ENCODE measurements at places on chromosomes 6 and 20.

DNA sequence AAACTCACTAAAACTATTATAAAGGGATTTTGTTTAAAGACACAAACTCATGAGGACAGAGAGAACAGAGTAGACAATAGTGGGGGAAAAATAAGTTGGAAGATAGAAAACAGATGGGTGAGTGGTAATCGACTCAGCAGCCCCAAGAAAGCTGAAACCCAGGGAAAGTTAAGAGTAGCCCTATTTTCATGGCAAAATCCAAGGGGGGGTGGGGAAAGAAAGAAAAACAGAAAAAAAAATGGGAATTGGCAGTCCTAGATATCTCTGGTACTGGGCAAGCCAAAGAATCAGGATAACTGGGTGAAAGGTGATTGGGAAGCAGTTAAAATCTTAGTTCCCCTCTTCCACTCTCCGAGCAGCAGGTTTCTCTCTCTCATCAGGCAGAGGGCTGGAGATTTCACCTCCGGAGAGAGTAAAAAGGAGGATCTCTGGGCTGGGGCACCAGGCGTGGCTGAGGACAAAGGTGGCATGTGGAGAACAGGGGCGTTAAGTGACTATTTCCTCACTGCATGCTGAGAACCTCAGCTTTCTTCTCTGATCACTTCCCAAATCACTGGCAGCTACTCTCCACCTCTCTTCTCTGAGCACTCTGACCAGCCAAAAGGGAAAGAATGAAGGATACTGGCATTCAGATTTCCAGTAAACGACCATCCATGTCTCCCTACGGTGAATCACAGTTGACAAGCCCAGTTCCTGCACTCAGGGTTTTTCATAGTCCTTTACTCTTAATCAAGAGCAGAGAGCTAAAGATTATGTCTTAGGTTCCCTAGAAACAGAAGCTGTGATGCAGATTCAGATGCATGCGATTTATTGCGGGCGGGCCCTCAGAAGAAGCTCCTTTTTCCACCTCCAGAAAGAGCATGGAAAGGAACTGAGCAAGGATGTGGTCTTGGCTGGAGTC is 7.3 kb upstream of the RNF24 start:
- no peak for DNase-seq

- DNase-seq: no peak
These were observed 427.4 kb upstream of the JAG1 start for GRCh38 chr20:11101243-11101642.

GRCh38 chr6:20830576-20830975 is 296.3 kb downstream of the CDKAL1 start:
- no peak for DNase-seq

DNA sequence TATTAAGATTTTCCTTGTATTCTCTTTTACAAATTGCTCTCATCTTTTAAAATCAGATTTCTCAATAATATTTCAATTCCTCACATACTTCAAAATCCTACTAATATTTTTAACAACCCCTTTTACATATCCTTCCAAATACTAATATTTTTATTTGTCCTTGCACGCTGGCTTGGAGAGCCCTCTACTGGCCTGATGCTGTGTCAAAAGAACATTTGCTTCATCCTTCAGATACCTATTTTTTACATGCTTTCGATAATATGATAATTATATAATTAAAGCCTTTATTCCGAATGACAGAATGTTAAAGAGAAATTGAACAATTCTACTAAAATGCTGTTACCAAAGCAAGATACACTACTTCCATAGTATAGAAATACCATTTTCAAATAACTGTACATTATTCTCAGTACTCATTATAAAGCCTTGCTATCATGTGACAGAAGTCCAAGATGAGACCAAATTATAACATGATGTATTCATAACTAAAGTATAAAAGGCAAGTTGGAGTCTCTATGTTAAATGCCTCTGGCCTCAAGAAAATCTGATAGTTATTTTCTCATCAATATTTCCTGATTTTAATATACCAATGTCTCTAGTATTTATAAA is 39.0 kb upstream of the PLN start:
- DNase-seq: no peak

DNA sequence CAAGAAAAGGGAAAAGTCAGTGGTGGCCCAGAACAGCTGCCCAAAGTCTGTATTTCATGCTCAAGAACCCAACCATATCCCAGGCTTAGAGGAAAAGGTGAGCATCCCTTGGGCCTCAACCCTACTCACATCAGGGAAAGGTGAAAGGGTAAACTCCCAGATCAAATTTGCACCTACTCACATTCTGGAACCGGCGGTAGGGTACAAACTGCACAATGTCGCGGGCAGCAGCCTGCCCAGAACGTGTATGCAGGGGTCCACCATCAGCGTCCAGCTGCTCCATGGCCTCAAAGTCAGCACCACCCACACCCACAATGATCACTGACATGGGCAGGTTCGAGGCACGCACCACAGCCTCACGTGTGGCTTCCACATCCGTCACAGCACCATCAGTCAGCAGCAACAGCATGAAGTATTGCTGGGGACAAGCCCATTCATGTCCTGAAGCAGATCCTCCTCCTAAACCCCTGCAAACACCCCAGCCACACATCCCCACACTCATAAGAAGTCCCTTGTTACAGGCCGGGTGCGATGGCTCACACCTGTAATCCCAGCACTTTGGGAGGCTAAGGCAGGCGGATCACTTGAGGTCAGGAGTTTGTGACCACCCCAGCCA is 10.9 kb downstream of the SPAG4 start:
- DNase-seq: no peak

DNA sequence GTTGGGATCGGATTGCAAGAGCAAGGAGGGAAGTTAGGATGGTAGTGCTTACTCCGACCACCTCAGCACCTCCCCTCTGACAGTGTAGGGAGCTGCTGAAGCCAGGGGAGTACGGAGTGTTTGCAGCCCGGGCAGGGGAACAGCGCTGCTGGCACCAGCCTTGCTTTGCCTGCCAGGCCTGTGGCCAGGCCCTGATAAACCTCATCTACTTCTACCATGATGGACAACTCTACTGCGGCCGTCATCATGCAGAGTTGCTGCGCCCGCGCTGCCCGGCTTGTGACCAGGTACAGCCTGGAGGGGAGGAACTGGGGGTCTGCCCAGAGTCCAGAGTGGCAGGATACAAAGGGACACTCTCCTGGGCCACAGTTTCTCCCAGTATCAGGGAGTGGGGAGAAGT is 2.2 kb upstream of the TOMM6 start:
- DNase-seq: peak; percentile 80

DNA sequence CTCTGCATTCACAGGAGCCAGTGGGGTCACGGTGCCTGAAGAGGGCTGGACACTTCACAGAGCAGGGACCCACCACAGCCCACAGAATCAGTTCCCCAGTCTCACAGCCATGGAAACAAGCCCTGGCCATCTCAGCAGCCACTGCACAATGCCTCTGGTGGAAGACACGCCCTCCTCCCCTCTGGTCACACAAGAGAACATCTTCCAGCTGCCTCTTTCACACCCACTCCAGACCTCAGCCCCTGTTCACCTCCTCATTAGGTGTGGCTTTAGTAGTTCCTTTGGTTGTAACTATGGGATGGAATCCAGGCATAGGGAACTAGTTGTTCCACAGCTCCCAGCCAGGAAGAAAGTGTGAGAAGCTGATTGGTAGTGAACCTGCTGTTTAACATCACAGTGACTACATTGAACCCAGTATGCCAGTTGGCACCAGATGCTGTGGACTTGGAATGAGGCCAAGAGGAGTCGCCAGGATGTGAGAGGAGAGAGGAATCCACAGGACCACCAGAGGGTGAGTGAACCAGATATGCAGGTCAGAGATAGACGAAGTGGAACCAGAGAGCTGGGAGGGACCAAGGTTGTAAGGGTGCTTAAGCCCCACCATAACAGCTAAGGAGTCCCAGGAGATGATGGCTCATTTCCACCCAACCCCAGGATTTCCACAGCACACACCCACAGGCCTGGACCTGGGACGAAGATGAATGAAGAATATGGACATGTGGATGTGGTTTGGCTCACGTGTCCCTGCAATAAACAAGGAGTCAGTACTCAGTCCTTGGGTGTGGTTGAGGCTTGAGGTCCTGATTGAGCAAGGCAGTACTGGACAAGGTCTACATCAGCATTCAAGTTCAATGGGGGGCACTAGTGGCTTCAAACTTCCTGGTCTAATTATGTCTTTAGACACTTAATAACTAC is 8.8 kb upstream of the BTN3A3 start:
- DNase-seq: no peak

DNA sequence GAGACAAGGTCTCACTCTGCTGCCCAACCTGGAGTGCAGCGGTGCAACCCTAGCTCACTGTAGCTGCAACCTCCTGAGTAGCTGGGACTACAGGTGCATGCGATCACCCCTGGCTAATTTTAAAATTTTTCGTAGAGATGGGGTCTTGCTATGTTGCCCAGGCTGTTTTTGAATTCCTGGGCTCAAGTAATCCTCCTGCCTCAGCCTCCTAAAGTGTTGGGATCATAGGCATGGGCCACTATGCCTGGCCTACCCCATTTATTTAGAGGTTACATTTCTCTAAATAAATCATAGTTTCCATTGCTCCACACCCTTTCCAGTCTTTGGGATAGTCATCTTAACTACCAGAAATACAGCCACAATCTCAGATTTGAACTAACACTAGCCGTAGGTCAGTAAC is 134.7 kb upstream of the CITED2 start:
- DNase-seq: no peak

DNA sequence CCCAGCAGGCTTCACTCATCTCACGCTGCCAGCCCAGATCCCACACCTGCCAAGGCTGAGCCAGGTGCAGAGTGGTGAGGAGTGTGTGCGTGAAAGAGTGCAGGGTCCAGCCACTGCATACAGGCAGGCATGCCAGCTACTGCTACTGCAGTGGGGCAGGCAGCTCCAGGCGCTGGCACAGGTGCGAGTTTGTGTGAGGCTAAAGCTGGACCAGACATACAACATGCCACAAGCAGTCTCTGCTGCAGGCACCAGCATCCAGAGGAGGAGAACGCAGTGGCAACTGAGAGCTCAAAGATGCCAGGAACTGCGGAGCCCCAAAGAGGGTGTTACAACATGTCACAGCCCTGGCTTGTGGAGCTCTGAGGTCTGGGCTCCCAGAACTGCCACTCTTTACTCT is 149.8 kb downstream of the EYS start:
- DNase-seq: no peak

DNA sequence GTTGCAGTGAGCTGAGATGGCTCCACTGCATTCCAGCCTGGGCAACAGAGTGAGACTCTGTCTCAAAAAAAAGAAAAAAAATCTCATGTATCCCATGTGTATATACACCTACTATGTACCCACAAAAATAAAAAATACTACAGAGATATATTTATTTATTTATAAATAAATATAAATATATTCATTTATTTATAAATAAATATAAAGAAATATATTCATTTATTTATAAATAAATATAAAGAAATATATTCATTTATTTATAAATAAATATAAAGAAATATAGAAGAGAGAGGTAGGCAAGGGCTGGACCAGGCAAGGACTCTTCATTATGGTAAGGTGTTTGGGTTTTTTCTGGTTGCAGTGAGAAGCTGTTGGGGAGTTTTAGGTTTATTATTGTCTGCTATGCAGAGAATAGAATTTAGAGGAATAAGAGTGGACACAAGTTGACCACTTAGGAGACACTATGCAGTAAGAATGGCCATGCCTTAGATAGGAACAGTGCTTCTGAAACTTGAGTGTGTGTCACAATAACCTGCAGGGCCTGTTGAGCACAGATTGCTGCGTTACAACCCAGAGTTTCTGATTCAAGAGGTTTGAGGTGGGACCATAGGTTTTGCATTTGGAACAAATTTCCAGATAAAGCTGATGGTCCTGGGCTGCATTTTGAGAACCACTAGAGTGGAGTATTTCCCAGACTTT is 254.2 kb downstream of the EYA4 start:
- no peak for DNase-seq

DNA sequence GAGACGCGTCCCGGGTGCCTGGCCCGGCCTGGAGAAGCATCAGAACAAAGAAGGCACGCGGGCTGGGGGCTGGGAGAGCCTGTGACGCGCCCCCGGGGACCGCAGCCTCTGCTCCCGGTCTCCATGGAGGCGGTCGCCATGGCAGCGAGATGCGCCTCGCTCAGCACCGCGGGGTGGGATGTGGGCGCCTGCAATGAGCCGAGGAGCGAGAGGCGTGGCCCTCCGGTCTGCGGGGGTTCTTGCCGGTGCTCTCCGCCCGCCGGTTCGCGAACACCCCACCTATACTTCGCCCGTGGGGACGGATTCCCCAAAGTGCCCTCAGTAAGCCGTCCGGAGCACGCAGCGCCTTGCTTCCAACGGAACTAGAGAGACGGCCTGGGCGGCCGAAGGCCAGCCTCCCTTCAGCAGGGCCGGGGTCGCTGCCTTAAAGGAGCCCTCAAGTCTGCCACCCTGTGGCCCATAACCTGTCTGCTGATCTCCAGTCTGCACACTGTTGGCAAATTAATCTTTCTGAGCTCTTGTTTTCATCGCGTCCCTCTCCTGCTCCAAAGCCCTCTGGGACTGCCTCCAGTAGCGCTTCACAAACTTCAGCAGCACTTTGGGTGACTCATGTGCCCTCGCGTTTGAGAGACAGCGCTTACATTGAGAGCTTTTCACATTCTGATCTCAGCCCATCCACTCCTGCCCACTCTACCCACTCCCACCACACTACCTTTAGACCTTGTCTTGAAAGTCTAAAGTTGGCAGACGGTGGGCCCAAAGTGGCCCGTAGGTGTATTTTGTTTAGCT is 983 bp upstream of the ADISSP start:
- DNase-seq: peak; percentile 95

- DNase-seq: peak; percentile 43
These were observed 2.1 kb upstream of the CDKN1A start for GRCh38 chr6:36676141-36677058.

DNA sequence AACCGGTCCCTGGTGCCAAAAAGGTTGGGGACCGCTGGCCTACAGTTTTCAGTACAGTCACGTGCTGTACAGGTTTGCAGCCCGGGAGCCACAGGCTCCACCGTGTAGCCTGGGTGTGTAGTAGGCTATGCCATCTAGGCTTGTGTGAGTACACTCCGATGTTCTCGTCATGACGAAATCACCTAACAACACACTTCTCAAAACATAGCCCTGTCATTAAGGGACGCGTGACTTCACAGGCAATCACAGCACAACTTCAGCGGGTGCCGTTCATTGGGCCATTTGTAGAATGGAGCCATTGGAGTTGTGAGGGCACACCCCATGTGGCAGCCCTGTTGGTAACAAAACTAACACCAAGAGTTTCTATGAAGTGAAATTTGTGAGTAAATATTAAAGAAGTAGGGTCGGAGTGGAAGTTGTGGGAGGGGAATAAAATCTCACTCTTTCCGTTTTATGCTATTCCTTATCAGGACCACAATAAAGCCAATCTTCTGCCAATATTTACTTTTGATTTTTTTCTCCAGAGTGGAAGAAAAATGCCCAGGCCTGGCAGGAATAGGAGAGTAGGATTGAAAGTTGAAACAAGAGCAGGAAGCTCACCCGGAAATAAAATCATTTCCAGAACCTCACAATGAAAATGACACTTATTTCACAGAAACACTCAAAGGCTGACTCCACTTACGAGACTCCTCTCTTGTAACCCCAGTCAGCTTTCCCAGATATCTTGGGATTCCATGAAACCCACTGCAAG is 63.7 kb upstream of the PTPN1 start:
- no peak for DNase-seq

GRCh38 chr6:106974336-106974998 is at the start of gene CD24:
TSS of gene CD24 (minus strand) at chr6:106974729. CDS start at chr6:106974646, 83 bp downstream.
- peak; percentile 92 for DNase-seq

Data from spleen (tissue), 13 donors.